ENCODE measurements at places on chromosomes 12 and 14.

DNA sequence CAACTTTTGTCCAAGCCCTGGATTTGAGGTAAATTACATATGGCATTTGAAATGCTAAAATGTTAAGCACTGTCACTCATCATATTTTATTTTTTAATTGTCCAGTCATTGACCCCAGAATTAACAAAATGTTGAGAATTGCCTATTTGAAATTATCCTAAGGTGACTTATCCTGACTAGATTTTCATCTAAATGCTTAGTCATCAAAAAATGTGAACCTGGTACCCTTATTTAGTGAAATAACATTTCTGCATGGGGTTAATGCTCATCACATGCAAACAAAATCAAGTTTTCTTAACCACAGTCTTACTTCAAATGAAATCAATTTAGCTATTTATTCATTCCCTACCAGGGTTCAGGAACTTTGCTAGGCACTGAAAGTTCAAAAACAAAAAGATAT lies 232.0 kb upstream of the DCN start:
- DNase-seq, result no peak

DNA sequence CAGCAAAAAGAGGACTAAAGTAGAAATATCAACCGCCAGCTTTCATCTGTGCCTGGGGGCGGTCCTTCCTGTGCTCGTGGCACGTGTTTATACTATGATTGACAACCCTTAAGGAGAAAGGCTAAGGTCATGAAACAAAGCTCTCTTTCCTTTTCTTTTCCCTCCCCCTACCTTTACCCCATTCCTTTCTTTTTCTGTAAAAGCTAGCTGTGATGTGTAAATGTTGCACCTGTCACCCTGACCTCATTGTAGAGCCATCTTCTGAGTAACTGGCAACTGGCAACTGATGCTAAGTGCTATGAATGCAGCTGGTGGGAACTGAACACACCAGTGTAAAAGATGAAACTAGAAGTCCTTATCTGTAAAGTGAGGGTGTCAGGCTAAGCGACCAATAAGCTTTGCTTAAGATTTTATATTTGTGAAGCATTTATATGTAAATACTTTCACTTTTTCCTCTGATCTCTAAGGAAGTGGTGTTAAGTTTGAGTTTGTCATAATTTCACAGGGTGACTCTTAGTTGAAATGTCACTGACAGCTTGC lies 102.8 kb upstream of the BCAT1 start:
- no peak for DNase-seq

DNA sequence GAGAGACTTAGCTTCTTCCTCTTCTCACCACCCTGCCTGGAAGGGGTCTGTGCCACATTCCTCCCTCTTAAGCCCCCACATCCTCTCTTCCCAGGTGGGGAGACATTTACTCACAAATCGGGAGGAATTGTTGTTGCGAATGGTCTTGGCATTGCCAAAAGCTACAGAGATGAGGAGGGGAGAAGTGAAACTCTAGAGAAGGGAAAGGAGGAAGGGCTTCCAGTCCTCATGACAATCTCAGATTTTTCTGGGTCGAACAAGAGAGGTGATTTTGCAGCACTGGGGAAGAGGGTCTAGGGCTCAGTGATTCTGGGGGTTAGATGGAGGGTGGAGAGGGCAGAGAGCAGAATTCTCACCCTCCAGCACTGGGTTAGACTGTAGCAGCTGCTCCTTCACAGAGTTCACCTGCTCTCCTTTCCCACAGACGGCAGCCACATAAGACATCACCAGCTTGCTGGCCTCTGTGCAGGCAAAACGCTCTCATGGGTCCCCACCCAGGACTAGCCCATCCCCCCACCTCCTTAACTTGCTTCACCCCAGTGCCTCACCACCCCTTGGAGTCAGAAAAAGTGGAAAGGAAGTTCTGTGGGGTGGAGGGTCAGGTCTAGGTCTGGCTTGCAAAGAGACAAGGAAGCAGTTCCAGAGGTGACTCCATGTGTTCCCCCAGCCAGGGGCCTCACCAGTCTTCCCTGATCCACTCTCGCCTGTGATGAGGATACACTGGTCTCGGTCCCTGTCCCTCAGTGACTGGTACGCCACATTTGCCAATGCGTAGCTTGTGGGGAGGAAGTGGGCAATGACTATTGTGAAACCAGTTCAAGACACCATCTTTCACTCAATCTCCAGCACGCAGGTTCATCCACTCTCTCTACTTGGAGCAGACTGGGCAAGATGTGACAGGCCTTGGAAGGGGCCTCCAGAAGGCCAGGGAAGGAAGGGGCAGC lies 2.7 kb downstream of the MYO1A start:
- DNase-seq, result no peak

- no peak for DNase-seq
Measured at GRCh38 chr14:98507264-98507663, 764.7 kb downstream of the BCL11B start.

- DNase-seq, result no peak
Measured at GRCh38 chr12:102570256-102570655, 89.9 kb upstream of the IGF1 start.

- peak; percentile 34 for DNase-seq
Measured at GRCh38 chr12:32454075-32454474, 54.7 kb downstream of the FGD4 start.

GRCh38 chr14:60211153-60211552 lies 37.9 kb upstream of the PPM1A start:
- no peak for DNase-seq
